Left hindlimb (tissue), 1 donor: ENCODE measurements at places on chromosomes 6 and 20.

DNA sequence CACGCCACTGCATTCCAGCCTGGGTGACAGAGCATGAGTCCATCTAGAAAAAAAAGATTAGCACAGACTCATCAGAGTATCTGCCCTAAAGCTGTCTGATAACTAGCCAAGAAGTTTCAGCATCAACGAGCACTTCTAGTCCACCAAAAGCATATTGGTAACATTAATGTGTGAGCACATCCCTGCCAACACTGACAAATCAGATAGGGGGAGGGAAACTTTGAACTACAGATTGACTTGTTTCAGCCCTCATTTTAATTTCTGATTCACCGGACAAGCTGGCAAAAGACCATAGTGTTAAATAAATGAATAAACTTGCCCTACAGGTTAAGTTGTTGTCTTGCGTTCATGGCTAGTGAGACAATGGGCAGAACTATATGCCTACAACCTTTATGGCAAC lies 7.7 kb upstream of the SEC63 start:
- DNase-seq, result no peak

DNA sequence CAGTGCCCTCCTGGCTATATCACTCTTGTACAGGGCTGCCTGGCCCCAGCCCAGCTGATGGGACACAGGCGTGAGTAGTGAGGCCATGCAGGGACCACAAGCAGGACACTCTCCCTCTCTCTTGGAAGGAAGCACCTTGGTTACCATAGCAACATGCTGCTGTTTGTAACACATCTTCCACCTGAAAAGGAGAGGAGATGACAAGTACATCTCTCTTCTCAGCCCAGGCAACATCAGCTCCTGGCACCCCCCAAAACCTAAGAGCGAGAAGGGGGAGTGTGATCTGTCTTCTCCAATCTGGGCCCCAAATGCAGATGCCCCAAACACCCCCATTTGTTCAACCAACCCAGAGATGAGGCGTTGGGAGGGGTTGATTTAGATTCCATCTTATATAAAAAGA lies 49.9 kb downstream of the KCNB1 start:
- no peak for DNase-seq

- DNase-seq, result no peak
These were observed 84.6 kb upstream of the JAG1 start for GRCh38 chr20:10758446-10758845.

- no peak for DNase-seq
These were observed 602 bp upstream of the TSPYL4 start for GRCh38 chr6:116254297-116255056.

- no peak for DNase-seq
These were observed 2.5 kb upstream of the STX7 start for GRCh38 chr6:132515386-132515785.

DNA sequence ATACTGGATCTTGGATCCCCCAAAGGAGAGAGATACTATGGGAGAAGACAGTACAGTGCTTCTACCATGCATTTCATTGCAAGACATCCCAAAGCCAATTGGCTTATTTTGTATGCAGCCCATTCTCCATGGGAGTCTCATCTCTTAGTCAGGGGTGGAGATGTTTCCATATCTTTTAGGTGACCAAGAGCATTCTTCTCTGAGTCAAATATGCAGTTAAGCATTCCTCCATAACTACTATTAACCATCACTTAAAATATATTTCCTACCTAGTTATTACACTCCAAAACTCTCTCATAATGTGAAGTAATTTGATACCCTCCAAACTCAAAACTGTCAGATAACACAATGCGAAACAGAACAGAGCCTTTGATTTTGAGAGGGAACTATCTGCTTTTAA lies 542.6 kb downstream of the HDGFL1 start:
- no peak for DNase-seq

GRCh38 chr6:110859335-110859792 lies 15.2 kb upstream of the AMD1 start:
- DNase-seq, result no peak
